CD4-positive, alpha-beta T cell treated with Interferon alpha-2 for 1 hour (primary cell): ENCODE measurements at places on chromosomes 4 and X.

- no peak for DNase-seq
Measured at GRCh38 chr4:182752158-182752910, 164.9 kb downstream of the DCTD start.

DNA sequence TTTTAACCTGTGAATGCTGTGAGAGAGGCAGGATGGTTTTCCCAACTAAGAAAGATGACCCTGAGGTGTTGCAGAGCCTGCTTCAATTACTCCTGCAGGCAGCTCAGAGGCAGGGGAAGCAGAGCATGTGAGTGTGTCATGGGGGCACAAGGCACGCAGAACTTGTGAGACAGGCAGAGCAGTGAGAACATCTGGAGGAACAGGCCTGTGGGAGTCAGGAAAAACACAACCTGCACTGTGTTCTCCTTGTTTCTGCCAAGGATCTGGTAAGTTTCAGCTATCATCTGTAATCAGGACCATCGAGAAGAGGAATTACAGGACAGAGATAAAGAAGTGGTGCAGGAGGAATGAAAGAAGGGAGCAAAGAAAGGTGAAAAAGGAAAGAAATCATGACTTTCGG, 741.8 kb upstream of the INTU start:
- no peak for DNase-seq

DNA sequence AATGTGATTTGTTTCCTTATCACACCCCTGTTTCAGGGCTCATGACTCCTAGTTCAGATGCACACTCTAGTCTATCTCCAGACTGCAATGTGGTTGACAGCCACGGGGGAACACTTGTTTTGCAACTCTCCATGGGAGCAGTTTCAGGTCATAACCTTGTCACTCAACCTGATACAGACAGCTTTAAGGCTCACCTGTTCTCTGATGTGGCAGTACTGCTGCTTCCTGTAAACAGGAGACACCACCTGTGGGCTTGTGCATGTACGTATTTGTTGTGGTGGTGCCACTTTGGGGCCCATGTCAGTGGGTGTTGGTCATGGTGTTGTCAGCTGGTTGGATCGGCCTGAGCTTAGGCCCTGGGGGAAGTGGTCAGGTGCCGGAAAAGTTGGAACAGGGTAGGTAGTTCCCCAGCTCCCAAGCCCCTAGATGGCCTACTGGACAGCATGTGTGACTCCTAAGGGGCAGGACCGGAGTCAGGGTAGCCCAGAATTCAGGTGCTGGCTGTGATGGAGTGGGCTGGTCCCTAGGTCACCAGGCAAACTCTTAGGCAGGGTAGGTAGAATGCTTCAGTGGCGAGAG, 46.2 kb downstream of the FAM9B start:
- DNase-seq, result peak; percentile 39

- no peak for DNase-seq
Measured at GRCh38 chrX:101745046-101745445, 85.4 kb upstream of the ARMCX2 start.

GRCh38 chrX:78283511-78283910, 43.9 kb downstream of the CYSLTR1 start:
- no peak for DNase-seq

GRCh38 chr4:73436674-73437557, 895 bp downstream of the AFP start:
- no peak for DNase-seq

GRCh38 chr4:23789762-23790161, 100.1 kb downstream of the PPARGC1A start:
- DNase-seq, result no peak

- DNase-seq, result no peak
Measured at GRCh38 chr4:102339018-102339417, 6.3 kb downstream of the SLC39A8 start.

GRCh38 chrX:48480583-48480982, 4.6 kb downstream of the FTSJ1 start:
- no peak for DNase-seq

DNA sequence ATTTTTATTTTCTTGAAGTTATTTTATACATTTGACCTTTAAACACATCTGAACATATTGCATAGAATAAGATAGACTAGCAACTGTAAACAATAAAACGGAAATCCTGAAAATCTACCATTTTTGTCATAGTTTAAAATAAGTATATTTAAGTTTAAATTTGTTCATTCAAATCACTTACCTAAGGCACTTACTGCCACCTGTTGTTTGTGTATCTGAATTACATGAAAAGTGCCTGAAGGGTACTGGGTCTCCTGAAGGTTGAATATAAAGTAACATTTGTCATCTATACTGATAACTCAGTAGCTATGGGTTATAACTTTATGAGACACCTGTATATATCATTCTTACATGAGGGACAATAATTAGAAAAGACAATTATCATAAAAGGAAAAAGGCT, 38.6 kb downstream of the TRPC5 start:
- DNase-seq, result no peak

GRCh38 chr4:29320947-29321620, 1399.1 kb upstream of the PCDH7 start:
- no peak for DNase-seq

DNA sequence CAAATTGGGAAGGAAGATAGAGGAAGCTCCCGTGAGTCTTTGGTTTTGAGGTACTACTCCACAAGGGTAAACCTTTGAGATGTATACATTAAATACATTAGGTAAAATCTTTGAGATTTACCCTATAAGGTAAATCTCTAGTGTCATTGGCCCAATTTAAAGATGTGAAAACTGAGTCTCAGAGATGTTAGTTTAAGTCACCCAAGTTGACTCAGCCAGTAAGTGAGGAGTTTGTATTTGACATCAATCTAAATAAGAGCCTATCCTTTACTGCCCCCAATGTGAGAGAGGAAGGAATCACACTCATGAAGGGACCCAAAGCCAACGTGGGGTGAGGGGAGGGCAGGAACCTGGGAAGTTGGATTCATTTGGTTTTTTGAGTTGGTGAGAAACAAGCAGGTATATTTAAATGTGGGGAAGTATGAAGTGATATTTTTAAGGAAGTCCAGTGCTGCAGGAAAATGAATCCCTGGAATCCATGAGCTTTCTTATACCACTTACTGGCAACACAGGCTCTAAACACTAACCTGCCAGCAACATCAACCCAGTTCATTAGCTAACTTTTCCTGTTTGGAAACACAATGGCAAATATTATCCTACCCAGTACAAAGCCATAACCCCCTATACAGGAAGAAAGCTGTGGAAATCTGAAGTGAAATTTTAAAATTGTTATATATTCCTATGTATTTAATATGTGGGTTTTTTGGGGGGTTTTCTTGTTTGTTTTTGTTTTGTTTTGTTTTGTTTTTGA, 55.3 kb downstream of the PALLD start:
- DNase-seq, result peak; percentile 39

- no peak for DNase-seq
Measured at GRCh38 chrX:118199997-118200396, 83.4 kb upstream of the KLHL13 start.

DNA sequence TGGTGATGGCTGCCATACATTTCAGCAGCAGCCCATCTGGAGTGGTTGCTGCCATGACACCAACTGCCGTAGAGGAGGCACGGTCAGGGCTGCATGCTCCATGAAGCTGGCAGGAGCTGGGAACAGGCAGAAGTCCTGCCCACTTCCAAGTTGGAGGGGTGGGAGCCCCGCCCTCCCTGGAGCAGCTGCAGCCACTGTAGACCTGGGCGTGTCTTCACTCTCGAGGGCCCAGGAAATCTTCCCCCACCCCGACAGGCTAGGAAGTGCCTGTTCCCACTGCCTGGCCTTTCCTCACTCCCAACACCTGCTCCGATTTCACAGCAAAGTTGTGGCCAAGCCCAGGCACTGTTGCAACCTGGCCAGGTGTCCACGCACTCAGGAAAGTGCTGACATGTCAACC, 42.3 kb downstream of the NALF2 start:
- no peak for DNase-seq

GRCh38 chrX:2442694-2443093, 58.1 kb downstream of the DHRSX start:
- no peak for DNase-seq

DNA sequence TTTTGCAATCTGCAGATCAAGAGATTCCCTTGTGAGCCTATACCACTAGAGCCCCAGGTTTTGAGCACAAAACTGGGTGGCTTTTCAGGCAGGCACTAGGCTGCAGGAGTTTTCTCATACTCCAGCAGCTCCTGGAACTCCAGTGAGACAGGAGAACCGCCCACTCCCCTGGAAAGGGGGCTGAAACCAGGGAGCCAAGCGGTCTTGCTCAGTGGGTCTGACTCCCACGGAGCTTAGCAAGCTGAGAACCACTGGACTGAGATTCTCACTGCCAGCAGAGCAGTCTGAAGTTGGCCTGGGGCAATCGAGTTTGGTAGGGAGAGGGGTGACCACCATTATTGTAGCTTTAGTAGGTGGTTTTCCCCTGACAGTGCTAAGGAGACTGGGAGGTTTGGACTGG, 313.8 kb upstream of the TEX13C start:
- DNase-seq, result no peak

DNA sequence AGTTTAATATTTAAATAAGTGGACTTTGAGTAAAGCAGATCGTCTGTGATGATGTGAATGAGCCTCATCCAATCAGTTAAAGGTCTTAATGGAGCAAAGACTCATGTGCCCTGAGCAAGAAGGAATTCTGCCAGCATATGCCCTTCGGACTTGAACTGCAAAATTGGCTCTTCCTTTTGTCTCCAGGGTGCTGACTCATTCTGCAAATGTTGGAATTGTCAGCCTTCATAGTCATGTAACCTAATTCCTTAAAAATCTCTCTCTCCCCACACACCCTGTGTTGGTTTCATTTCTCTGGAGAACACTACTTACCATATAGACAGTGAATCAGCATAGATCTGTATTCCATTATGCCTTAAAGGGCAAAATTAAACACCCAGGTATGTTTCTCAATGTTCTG, 609.8 kb upstream of the GALNTL6 start:
- no peak for DNase-seq

DNA sequence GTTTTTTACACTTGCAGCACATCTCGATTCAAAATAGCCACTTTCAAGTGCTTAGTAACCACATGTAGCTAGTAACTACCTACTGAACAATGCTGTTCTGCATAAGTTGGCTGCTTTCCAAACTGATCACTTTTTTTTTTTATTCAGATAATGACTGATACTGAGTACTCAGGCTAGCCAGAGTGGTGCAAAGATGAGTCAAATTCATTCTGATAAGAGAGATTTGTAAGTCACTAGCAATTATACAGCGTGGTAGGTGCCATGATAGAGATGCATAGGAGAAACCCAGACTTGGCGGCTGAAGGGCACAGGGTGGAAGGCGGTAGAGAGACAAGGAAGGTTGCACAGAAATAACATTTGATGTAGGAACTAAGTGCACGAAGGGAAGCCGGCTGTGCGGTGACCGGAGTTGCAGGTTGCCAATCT, 357 bp upstream of the IGBP1 start:
- no peak for DNase-seq

GRCh38 chrX:24214568-24214967, 65.0 kb downstream of the ZFX start:
- DNase-seq, result no peak

- DNase-seq, result no peak
Measured at GRCh38 chr4:146407257-146407656, 114.5 kb downstream of the SLC10A7 start.
